ENCODE measurements at places on chromosomes 12 and 14. TPM values are rescaled to one million over a fixed set of nuclear protein-coding genes. Genes with fewer than 3 reads are reported as not detected.

DNA sequence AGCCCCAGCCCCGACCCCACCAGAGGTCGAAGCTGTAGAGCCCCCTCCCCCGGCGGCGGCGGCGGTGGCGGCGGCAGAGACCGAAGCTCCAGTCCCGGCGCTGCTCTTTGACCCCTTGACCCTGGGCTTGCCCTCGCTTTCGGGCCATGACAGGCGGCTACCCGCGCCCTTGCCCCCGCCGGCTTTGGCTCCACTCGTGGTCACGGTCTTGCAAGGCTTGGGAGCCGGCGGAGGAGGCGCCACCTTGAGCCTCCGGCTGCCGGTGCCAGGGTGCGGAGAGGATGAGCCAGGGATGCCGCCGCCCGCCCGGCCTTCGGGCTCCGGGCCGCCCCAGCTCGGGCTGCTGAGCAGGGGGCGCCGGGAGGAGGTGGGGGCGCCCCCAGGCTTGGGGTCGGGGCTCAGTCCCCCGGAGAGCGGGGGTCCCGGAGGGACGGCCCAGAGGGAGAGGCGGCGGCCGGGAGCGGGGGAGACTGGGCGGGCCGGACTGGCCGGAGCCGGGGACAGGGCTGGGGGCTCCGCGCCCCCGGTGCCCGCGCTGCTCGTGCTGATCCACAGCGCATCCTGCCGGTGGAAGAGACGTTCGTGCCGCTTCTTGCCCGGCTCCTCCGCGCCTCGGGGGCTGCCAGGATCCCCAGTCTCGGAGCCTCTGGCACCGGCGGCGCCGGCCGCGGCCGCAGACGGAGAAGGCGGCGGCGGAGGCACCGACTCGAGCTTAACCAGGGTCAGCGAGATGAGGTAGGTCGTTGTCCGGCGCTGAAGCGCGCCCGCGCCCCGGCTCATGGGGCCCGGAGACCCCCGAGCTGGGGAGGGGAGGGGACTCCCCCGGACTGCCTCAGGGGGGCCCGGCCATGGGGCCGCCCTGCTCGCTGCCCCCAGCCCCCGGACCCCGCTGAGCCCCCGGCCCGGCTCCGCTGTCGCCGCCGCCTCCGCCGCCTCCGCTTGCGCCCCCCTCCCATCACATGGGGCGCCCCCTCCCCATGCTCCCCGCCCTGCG is 778 bp downstream of the AGAP2 start:
- DNase-seq = peak; percentile 93

DNA sequence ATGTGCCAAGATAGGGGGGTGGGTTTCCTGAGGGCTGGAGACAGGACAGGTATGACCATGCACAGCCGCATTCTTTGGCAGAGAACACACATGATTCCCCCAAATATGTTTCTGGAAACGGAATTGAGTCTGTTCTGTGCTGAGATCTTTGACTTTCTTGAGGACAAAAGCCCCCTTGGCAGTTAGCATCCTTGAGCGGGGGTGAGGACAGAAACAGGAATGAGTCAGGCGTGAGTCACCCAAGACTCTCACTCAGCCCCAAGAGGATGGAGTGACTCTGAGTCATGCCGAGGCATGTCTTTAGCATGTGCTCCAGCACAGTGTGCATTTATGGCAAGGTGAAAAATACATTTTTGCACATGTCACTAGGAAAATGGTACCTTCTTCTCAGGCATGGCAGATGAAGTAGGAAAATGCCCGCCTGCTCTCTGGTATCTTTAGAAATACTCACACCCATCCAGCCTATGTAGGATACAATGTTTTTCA is 52.1 kb downstream of the DAD1 start:
- peak; percentile 87 for DNase-seq

DNA sequence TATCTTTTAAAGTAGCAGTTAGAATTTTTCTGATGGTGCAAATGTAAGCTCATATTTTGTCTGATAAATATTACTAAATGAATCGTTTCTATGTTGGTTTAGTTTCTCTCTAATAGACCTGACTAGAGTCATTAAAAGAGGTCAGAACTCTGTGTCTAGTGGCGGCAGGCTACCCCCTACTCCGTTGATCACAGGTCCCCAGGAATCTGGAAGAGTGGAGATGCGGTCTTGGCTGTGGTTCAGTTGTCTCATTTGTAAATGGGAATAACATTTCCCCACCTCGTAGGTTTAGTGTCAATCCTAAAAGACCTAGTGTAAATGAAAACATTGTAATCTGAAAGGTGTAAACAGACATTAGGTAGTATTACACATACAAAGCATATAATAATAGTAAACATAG is 4.7 kb upstream of the FOXJ2 start:
- peak; percentile 22 for DNase-seq

- no peak for DNase-seq
These were observed 44.1 kb downstream of the PITPNM2 start for GRCh38 chr12:123106640-123107359.

GRCh38 chr12:104610513-104611235 is 153.9 kb downstream of the CHST11 start:
- DNase-seq = no peak

GRCh38 chr14:19902409-19902808 is 18.0 kb upstream of the OR4K5 start:
- no peak for DNase-seq

The CIROP gene
- total RNA-seq = not detected

GRCh38 chr12:62517887-62518286 is 51.3 kb downstream of the MON2 start:
- DNase-seq = no peak

DNA sequence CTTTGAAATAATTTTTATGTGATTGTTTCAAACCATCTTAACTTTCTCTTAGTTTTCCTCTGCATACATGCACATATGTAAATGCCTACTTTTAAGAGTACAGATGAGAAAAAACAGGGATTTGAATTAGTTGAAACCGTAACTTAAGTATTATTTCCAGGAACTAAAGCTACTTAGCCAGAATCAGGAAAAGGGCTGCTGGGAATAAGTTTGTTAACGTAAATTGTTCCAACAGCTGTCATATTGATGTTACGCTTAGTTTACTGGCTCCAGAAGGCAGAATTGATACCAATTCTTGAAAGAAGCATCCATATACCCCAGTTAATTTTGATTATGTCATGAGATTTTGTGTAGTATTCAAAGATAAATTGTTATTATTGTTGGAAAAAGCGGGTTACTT is 17.9 kb upstream of the KLRF1 start:
- DNase-seq = no peak

- DNase-seq = peak; percentile 61
These were observed 5.3 kb downstream of the B4GALNT1 start for GRCh38 chr12:57627501-57628279.

The CCDC88C gene
- total RNA-seq = 0.36 TPM

DNA sequence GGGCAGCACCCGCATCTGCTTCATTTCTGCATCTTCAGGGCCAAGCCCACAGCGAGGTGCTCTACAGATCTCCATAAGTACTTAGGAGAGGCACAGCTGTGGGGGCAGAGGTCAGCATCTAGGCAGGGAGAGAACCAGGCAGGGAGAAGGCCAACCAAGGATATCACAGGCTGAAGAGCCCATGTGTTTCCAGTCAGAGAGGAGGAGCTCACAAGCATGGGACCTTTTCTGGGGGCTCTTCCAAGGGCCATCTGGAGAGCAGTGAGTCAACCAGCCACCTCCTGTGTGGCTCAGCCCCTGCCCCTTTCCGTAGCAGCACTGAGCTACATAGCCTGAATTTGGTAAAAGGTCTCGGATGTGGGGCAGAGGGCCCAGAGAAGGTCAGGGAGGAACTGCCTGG is 78.5 kb downstream of the ARL6IP4 start:
- no peak for DNase-seq

The DIO3 gene
- not detected for total RNA-seq

- peak; percentile 55 for DNase-seq
These were observed 34.0 kb upstream of the COX6A1 start for GRCh38 chr12:120403869-120404268.

The LRRK2 gene
- total RNA-seq = 5.1 TPM

The CLEC7A gene
- total RNA-seq = under 0.01 TPM

DNA sequence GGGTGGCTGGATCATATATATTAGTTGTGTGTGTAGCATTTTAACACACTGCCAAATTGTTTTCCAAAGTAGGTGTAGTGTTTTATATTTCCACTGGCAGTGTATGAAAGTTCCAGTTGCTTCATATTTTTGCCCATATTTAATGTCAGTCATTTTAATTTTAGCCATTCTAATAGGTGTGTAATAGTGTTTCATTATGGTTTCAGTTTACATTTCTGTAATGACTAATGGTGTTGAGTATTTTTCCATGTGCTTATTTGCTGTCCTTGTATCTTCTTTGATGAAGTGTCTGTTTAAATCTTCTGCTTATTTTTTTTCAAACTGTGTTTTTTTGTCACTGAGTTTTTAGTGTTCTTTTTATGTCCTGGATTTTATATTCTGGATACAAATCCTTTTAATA is 8.7 kb downstream of the TBC1D15 start:
- DNase-seq = no peak

DNA sequence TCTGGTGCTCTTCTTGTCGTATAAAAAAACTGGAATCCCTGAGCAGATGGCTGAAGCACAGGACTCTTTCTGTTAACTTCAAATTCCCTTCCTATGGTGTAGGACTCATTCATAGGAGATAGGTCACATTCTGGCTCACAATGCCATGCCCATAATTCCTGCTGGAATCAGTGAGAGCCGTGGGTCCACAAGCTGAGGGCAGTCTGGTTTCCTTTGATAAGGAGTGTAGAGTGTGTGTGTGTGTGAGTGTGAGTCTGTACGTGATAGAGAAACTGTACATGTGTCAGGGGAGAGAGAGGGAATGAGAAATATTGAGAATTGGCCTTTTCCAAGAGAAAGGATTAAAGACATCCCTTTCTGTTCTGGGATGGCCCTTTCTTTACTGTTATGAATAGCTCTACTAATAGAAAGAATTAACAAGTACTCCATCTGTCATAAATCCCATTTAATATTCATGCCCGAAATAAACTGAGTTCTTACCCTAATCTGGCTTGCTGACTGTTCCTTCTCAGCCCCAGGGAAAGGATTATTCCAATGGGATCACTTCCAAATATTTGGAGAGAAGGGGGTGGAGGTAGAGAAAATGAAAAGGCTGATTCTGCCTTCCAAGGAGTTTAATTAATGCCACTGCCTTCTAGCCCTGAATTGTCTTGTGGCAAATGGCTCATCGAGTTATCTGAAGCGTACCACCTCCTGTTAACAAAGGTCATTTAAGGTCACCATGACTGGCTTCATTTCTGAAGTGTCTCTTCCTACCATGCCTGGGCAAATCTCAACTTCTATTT is 79.0 kb downstream of the TMX1 start:
- no peak for DNase-seq

GRCh38 chr14:23052671-23053070 is 4.6 kb downstream of the CDH24 start:
- no peak for DNase-seq

The RFLNA gene
- total RNA-seq = 15.9 TPM

DNA sequence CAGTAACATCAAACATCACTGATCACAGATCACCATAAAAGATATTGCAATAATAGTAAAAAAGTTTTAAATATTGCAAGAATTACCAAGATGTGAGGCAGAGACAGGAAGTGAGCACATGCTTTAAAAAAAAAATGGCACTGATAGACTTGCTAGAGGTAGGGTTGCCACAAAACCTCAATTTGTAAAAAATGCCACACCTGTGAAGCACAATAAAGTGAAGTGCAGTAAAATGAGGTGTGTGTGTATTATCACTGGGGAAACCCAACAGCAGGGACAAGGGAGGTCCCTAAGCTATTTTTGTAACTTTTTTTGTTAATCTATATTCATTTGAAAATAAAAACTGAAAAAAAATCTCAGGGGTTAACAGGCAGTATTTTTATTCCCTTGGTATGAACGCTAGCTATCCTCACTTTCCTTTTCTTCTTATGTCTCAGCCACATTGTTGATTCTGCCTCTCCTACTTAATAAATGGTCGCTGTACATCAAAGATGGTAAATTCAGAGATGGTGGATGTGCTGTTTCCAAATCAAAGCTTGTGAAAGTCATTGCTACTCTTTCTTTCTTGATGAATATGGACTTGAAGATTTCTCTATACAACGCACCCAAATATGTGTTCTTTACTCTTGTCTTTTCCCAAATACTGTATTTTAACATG is 14.0 kb upstream of the KLRD1 start:
- peak; percentile 32 for DNase-seq

The KRT7 gene
- 27.9 TPM for total RNA-seq

The HOXC9 gene
- 11.6 TPM for total RNA-seq

DNA sequence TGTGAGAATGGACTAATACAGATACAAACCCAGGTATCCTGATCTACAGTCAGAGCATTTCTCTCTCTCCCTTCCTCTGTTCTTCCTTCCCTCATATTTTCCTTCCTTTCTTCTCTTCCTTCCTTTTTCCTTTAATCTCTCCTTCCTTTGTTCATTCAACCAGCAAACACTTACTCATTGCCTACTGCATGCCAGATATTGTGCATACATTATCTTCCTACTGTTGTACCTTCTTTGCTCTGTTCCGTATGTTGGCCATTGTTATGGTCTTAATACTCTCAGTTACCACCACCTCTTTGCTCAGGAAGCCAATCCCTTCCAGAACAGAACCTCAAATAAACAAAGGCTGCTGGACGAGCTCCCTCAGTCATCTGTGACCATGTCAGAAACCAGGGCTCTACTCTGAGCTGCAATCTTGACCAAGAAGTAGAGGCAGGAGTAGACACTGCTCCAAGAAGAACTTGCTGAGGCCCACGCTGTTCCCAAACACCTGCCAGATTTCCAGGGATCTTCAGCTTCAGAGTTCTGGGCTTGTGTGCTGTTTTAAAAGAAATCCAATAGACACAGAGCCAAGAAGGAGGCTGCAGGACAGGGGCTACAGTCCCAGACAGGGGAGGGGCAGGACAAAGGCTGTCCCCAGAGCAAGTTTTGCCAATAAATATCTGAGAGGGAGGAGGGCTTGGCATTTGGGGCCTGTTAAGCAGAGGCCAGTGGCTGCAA is 526.7 kb upstream of the TBX3 start:
- no peak for DNase-seq

The KRR1 gene
- 37.4 TPM for total RNA-seq

The CPNE6 gene
- total RNA-seq = not detected

- no peak for DNase-seq
These were observed 12.1 kb downstream of the ETV6 start for GRCh38 chr12:11661491-11662089.

DNA sequence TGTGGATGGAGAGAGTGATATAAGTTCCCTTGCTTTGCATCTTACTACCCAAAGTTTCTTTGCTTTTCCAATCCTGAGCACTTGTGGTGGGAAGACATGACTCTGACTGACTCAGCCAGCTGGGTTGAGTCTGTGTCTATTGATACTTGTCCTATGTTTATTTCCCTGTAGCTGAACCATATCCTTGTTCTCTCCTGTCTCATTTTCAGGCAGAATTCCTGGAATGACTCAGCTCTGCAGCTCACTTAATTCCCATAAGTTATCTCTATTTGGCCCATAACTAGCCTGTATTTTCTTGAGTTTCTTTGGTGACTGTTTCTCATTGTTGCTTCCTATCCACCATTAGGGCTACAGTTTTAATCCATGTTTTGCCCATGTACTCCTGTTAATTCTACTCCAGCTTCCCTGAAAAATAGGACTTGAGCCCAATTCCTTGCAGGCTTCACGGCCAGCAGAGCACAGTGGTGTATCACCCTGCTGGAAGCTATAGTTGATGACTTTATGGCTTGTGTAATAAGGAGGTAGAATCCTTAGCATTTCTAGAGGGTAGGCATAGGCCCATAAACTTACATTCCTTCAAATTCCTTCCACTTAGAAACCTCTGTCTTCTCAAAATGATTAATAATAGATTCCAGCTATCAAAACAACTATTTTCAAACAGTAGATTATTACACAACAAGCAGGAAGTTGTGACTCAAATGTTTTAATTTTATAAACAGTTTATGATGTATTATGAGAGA is 183.1 kb downstream of the TMTC3 start:
- peak; percentile 25 for DNase-seq

GRCh38 chr12:103640410-103640809 is 53.3 kb downstream of the STAB2 start:
- DNase-seq = no peak

GRCh38 chr12:117749431-117749830 is 219.4 kb downstream of the KSR2 start:
- no peak for DNase-seq
